ENCODE measurements at places on chromosomes 2 and 18.
A peak's percentile ranks its signal among the peaks of the same experiment; 100 is the strongest.

DNA sequence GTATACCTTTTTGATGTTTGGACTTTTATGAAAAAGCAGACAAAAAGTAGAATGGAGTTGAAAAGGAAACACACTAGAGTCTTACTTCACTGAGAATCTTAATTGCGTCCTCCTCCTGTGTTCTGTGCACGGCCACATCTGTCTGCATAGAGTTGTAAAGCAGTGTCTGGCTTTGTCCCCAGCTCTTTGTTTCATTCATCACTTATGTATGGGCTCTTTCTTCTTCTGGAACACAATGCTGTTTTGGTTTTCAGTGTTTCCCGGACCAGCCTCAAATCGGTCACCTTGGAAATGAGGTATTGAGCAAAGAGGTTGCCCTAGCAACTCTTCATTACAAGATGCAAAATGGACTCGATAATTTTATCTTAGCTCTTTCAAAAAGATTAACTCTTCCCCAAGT lies 104.3 kb upstream of the CNGA3 start:
- DNase-seq, result no peak

- DNase-seq, result no peak
Observed at GRCh38 chr2:144748443-144748842, 228.5 kb upstream of the ZEB2 start.

GRCh38 chr2:38185012-38185491 lies 109.1 kb upstream of the CYP1B1 start:
- peak; percentile 31 for DNase-seq

DNA sequence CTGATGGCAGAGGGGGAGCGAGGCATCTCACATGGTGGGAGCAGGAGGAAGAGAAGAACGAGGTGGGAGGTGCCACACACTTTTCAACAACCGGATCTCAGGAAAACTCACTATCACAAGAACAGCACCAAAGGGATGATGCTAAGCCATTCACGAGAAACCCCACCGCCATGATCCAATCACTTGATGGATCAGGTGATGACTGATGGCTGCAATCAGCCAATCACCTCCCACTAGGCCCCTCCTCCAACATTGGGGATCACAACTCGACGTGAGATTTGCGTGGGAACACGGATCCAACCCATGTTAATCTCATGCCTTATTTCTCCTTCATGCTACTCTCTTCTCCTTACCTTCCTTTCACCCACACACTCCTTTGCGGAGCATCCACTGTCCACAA lies 143.6 kb downstream of the ANTXR1 start:
- no peak for DNase-seq

- DNase-seq, result no peak
Observed at GRCh38 chr18:32270341-32270740, 80.5 kb downstream of the MEP1B start.

DNA sequence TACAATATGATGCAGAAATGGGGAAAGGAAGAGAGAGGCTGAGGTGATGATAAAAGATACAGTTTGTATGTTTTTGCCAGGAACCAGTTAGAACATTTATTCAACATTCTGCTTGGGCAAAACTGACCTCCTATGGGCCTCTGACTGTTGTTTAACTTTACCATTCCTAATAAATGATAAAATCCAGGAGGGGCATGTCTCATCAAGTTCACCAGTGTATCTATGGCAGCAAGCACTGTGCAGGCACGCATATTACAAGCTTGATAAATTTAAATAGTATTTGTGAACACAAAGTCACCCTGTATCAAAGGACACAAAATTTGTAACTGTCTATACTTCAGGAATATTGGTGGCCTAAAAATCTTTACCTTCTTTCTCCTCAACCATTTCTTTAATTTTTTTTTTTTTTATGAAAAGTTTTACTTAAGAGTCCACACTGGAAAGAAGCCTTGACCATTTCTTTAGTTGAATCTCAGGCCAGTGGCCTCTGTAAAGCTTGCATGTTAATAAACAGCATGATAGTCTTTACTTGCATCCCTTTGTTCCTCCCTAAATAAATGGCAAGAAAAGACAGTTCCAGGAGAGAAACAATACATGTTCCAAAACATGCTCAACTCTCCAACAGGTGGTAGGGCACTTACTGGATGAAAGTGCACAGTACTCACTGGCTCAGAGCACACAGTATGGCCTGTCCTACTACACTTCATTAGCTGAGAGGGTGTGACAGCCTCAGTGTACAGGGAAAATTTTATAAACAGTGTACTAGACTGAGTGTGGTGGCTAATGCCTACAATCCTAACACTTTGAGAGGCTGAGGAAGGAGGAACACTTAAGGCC lies 52.3 kb downstream of the SOS1 start:
- peak; percentile 4 for DNase-seq

Data from MCF 10A (cell line).